ENCODE measurements at places on chromosomes 4 and X.

DNA sequence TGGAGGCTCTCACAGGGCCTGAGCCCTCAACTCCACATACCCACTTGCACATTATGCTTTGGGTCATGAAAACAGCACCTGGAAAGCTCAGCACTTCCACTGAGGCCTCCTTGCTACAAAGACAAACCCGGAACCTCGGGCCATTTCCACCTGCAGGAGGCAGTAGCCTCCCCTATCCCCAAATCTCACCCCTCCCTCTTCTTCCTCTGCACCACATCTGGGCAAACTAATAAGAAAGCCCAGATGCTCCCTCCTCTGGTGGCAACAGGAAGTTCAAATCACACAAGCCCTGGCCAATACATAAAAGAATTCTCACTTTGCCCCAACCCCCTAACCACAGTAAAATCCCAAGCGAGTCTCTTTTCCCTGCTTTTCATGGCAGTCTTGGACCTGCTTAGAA lies 136.4 kb downstream of the MAPK10 start:
- no peaks in the 10 kb centered on the region for H3K27me3 ChIP-seq
- H3K4me3 ChIP-seq: no peak overlapping the region
- H3K27ac ChIP-seq: no peak overlapping the region
- no peaks in the 10 kb centered on the region for H3K4me1 ChIP-seq

DNA sequence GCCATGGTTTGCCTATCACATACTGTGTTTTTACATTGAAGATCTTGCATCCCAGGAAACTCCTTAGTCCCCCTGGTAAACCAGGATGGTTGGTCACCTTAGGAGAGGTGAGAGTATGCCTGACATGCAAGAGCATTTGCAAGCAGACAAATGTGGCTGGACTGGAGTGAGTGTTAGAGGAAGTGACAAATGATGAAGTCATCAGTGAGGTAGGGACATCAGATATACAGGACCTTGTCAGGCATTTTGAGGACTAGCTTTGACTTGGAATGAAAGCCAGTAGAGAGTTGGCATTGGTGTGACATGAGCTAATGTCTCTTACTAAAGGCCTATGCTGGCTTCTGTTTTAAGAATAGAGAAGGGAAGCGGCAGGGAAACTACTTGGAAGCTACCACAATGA lies 124.9 kb downstream of the FRMPD4 start:
- no peak for DNase-seq
- H3K27ac ChIP-seq: no peak overlapping the region
- no peaks in the 10 kb centered on the region for H3K4me1 ChIP-seq
- no peaks in the 10 kb centered on the region for H3K27me3 ChIP-seq
- H3K4me3 ChIP-seq: no peak overlapping the region

DNA sequence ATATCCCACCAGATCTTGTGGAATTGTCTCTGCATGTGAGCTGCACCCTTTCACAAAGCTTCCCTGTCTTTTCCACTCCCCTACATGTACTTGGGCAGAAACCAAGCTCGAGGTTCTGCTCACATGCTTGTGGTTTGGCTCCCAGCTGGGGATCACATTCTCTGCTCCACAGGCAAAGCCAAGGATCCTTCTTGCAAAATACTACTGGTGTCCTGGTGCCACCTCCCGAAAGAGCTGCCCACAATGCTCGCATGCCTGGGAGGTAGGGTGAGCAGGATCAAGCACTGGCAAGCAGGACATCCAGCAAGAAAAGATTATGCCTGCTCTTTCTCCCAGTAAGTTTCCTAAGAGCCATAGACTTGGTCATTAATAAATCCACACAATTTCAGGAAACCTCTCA lies 45.1 kb upstream of the PPARGC1A start:
- peak; percentile 75 for DNase-seq
- no peaks in the 10 kb centered on the region for H3K27me3 ChIP-seq

DNA sequence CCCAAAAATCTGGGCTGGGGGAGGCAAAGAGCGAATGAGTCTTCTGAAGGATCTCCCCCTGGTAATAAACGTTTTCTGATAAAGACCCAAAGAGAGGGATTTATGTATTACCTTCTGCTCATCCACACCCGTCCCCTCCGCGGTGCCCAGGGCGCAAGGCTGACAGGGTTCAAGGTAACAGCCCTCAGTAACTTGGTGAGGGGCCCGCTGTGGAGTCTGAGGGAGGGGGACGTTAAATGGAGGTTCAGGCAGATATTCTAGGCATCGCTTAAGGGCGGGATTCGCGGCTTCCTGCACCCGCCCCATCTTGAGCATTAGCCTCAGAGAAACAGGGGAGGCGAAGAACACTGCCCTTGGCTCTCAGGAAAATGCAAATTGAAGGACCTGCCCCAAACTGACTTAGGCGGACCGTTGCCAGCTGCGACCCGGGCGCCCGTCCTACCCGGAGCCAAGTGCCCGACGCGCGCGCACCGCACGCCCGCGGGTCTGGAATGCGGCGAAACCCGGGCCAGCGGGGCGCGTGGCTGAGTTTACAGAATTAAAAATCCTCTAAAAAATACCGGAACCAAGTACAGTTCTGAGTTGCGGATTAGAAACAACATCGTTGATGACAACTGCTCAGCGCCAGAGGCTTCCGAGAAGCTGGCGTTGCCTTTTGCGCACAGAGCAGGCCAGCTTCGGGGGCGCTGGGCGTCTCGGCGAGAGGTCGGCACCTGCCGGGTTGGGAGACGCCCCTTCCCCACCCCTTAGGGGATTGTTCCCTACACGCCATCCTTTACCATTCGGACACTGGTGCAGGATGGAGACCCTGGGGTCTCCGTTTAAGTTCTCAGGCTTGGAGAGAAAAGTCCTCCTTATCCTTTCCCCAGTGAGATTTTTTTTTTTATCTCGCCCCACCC lies 2.8 kb downstream of the HELT start:
- H3K27ac ChIP-seq: no peak overlapping the region
- peaks cover 5% of the 10 kb centered on the region for H3K4me1 ChIP-seq
- DNase-seq: no peak
- peak overlapping the region; percentile 3 for H3K4me3 ChIP-seq
- H3K27me3 ChIP-seq: peaks cover 100% of the 10 kb centered on the region

- H3K27me3 ChIP-seq: no peaks in the 10 kb centered on the region
- no peak for DNase-seq
- no peak overlapping the region for H3K27ac ChIP-seq
- no peaks in the 10 kb centered on the region for H3K36me3 ChIP-seq
- H3K4me1 ChIP-seq: no peaks in the 10 kb centered on the region
- H3K4me3 ChIP-seq: no peak overlapping the region
These were observed 14.9 kb downstream of the PARM1 start for GRCh38 chr4:74947798-74948197.

GRCh38 chr4:153143527-153144348 lies 60.5 kb upstream of the TRIM2 start:
- H3K27ac ChIP-seq: peak overlapping the region; percentile 72
- no peak overlapping the region for H3K4me3 ChIP-seq
- H3K36me3 ChIP-seq: no peaks in the 10 kb centered on the region
- DNase-seq: peak; percentile 77
- no peaks in the 10 kb centered on the region for H3K27me3 ChIP-seq

GRCh38 chr4:183996868-183997267 lies 91.8 kb downstream of the STOX2 start:
- H3K27me3 ChIP-seq: no peaks in the 10 kb centered on the region
- no peak overlapping the region for H3K27ac ChIP-seq
- H3K4me1 ChIP-seq: no peaks in the 10 kb centered on the region
- no peak for DNase-seq

DNA sequence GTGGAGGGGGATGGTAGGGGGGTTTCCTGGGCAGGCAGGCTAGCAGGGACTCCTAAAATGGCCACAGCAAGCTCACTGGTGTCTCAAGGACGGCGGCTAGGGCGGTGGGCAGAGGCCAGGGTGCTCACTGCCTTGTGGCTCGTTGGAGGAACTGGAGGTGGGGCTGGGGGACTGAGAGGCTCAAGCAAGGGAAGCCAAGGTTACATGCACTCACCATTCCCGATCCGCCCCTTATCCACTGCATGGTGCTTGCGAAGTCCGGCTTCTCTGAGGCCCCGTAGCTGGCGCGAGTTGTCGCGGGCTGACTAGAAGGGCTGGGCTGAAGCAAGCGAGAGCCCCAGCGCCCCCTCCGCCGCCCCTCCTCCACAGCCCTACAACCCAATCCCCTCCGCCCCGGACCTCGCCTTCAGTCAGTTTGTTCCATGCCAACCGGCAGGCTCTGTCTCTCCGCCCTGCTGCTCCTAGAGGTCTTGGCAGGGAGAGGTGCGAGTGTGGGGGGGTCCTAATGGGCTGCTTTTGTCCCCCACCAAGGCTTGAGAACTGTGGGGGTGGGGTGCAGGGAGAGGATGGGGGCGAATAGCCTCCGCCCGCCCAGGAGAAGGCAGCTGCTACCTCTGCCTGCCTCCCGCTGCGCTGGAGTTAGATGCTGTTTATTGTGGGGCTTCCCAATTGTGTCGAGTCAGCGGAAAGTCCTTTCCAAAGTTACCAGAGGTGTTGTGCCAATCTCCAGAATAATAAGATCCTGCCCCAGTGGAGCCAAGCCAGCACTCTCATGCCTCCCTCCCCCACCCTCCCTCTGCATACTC lies at the start of gene ARHGEF9:
TSS of gene ARHGEF9 (minus strand) at position 313 of the 806 bp plus-strand sequence. CDS start at position 244, 69 bp downstream.
- DNase-seq: peak; percentile 26
- H3K36me3 ChIP-seq: no peaks in the 10 kb centered on the region
- peak within 1 kb of the TSS; percentile 50 for H3K27ac ChIP-seq

- H3K27me3 ChIP-seq: no peaks in the 10 kb centered on the region
- DNase-seq: peak; percentile 94
- H3K27ac ChIP-seq: peak within 1 kb of the TSS; percentile 93
- H3K36me3 ChIP-seq: no peaks in the 10 kb centered on the region
These were observed at the start of gene TAPT1 for GRCh38 chr4:16225863-16226815. Gene TAPT1 (minus strand): TSS chr4:16226471. CDS start chr4:16226457, 14 bp downstream.

- H3K36me3 ChIP-seq: no peaks in the 10 kb centered on the region
- DNase-seq: no peak
- no peaks in the 10 kb centered on the region for H3K27me3 ChIP-seq
- no peak overlapping the region for H3K4me3 ChIP-seq
- H3K4me1 ChIP-seq: peaks cover 28% of the 10 kb centered on the region
These were observed 7.3 kb downstream of the PPP1R3F start for GRCh38 chrX:49276671-49277534.

GRCh38 chrX:71912156-71912555 lies 1.5 kb downstream of the NHSL2 start:
- no peak overlapping the region for H3K27ac ChIP-seq
- H3K36me3 ChIP-seq: no peaks in the 10 kb centered on the region
- peak; percentile 12 for DNase-seq
- H3K4me1 ChIP-seq: peaks cover 15% of the 10 kb centered on the region

DNA sequence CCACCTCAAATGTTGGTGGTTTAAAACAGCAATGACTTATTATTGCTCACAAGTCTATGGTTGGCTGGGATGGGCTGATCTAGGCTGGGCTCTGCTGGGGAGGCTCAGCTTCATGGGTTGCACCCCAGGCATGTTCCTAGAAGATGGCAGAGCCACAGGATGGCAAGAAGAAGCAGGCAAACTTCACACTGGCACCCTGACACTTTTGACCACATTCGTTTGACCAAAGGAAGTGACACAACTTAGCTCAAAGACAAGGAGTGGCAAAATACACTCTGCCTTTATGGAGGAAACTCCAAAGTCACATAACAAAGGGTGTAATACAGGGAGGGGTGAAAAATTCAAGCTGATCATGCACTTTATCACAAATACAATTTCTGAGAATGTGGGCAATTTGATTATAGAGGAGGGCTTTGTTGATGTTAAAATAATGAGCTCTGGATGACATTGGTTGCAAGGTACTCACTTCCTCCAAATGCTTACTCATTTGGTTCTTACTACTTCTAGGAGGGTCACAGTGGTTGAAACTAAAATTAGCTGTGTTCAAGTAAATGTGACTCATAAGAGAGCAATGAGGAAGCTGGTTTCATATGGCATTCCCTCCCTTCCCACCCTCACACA lies 249.2 kb upstream of the RPS6KA3 start:
- no peaks in the 10 kb centered on the region for H3K27me3 ChIP-seq
- no peak overlapping the region for H3K4me3 ChIP-seq
- H3K36me3 ChIP-seq: no peaks in the 10 kb centered on the region
- no peak overlapping the region for H3K27ac ChIP-seq

GRCh38 chr4:98663226-98664006 lies 5.0 kb upstream of the TSPAN5 start:
- H3K27ac ChIP-seq: peak overlapping the region; percentile 24
- H3K4me3 ChIP-seq: no peak overlapping the region
- H3K27me3 ChIP-seq: no peaks in the 10 kb centered on the region
- peaks cover 46% of the 10 kb centered on the region for H3K4me1 ChIP-seq
- peak; percentile 36 for DNase-seq

- no peaks in the 10 kb centered on the region for H3K27me3 ChIP-seq
- no peak overlapping the region for H3K27ac ChIP-seq
- no peaks in the 10 kb centered on the region for H3K36me3 ChIP-seq
- no peak overlapping the region for H3K4me3 ChIP-seq
These were observed 176.3 kb downstream of the RPA4 start for GRCh38 chrX:97060020-97060419.

DNA sequence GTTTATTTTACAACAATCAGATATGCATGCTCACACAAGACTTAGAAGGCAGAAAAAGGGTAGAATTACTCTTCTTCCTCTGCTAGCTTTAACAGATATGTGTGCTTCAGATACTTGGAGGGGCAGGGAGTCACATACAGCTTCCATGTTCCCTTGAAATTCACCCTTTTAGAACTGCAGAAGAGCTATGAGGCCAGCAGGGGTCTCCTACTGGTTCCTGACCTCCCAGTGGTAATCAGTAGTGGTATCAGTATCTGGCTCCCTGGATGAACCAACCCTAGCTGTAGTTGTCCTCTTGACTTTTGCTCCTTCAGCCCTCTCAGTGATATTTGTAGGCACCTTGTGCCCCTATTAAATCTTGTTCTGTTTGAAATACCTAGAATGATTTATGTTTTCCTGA lies 81.5 kb downstream of the RCHY1 start:
- no peak for DNase-seq
- H3K27me3 ChIP-seq: no peaks in the 10 kb centered on the region
- no peaks in the 10 kb centered on the region for H3K36me3 ChIP-seq
- H3K4me1 ChIP-seq: no peaks in the 10 kb centered on the region
- no peak overlapping the region for H3K4me3 ChIP-seq

DNA sequence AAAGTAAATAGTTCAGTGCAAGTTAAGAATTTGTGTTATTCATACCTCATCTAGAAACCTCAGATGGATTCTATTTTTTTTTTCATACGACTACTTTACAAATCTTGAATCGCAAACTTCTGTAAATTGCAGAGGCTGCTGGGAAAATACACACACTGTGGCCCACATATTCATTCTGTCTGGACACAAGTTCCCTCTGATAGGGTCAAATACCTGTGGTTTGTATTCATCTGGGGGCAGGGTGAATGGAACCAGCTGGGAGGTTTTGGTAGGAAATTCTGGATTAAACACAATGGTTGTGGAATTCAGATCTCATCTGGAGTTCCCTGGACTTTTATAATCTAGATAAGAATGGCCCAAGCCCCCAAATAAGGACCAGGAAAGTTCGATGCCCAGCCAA lies 56.2 kb downstream of the SPATA18 start:
- H3K4me3 ChIP-seq: no peak overlapping the region
- no peak overlapping the region for H3K27ac ChIP-seq
- H3K27me3 ChIP-seq: no peaks in the 10 kb centered on the region
- no peaks in the 10 kb centered on the region for H3K4me1 ChIP-seq
- no peak for DNase-seq

- no peak overlapping the region for H3K27ac ChIP-seq
- H3K4me3 ChIP-seq: no peak overlapping the region
- no peak for DNase-seq
- H3K4me1 ChIP-seq: no peaks in the 10 kb centered on the region
- no peaks in the 10 kb centered on the region for H3K36me3 ChIP-seq
These were observed 46.9 kb upstream of the TLL1 start for GRCh38 chr4:165826166-165826565.

- no peak overlapping the region for H3K27ac ChIP-seq
- DNase-seq: no peak
- H3K27me3 ChIP-seq: no peaks in the 10 kb centered on the region
- no peak overlapping the region for H3K4me3 ChIP-seq
- H3K36me3 ChIP-seq: no peaks in the 10 kb centered on the region
- H3K4me1 ChIP-seq: no peaks in the 10 kb centered on the region
These were observed 105.1 kb upstream of the ANXA10 start for GRCh38 chr4:167987285-167987684.
